Posterior vena cava (tissue), 2 donors: ENCODE measurements at places on chromosomes 4 and X. TPM values are rescaled to one million over a fixed set of nuclear protein-coding genes. Genes with fewer than 3 reads are reported as not detected.

Gene JADE3
- 3.1 TPM for total RNA-seq

Gene BMP15
- total RNA-seq, result not detected

GRCh38 chr4:15883610-15884243 is 54.8 kb downstream of the FGFBP1 start:
- no peak for DNase-seq

GRCh38 chrX:41412261-41413081 is 34.7 kb upstream of the NYX start:
- no peak for DNase-seq

Gene VCX2
- total RNA-seq, result not detected

GRCh38 chrX:49278081-49278480 is 8.5 kb downstream of the PPP1R3F start:
- DNase-seq, result peak; percentile 25

GRCh38 chrX:110853610-110854009 is 58.0 kb upstream of the CHRDL1 start:
- DNase-seq, result no peak
